RCC 7860 (cell line): ENCODE measurements at places on chromosomes 7 and 10.

DNA sequence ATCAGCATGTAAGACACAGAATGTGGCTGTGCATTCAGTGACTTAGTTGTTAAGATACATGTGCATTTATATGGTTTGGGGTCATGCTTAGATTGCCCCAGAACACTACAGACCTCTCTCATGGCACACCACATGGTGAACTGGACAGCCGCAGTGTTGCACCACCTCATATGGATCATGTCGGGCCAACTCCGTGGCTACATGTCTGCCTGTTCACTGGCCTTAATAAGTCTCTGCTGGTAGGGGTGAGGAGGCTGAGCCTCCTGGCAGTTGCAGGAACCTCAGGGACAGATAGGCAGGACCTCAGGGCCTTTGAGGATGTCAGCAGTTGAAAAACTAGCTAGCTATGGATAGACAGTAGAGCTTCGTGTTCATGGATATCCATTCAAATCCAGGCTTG lies 751.0 kb downstream of the GRID1 start:
- no peak for DNase-seq

GRCh38 chr7:94577357-94577756 lies 67.7 kb downstream of the CASD1 start:
- no peak for DNase-seq

- DNase-seq: peak; percentile 15
Measured at GRCh38 chr7:28773423-28774145, 184.5 kb downstream of the TRIL start.

DNA sequence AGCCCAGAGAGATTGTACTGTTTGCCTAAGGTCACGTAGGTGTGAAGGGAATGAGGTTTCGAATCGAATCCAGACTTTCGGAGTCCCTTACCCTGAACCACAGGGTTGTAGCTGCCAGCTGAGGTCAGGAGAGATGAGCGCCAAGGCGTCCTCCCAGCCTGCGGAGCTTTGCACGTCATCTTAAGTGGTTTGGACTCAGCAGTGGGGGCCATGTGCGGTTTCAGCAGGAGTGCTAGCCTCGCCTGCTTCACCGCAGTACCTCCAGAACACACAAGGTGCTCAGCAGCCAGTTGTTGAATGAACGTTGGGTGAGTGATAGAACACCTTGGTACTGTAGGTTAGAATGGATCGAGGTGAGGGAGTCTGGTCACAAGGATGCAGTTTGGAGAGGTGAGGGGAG lies 74.9 kb upstream of the PPIF start:
- DNase-seq: no peak

DNA sequence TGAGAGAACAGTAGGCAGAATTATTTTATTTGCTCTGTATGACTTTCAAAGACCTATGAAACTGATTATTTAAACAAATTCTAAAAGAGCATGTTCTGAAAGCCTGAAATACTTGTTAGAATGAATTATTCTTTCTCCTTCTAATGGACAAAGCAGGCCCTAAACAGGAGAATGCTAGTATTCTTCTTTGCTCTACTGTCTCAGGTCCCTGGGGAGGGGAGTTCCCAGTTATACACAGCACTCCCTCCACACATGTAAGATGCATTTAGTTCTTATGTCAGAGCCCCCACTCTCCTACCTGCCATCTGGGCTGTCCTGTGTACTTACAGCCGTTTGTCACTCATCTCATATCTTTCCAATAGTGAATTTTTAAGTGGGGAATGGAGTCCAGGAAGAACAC lies 633.5 kb upstream of the ANKRD30A start:
- no peak for DNase-seq

DNA sequence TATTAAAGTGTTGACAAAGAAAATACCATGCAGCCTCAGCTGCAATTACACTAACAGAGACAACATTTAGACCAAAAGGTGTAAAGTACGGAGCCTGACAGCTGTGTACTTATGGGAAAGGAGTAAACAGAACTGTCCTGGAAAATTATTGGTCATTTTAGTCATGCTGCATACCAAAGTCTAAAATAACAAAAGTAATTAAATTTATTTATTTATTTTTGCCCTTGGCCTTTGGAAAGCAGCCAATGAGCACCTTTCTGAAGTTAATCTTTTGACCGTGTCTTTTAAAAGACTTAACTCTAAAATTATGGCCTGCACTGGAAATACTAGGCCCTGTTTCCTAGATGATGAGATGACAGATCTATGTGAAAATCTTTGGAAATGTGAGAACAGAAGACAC lies 597.6 kb downstream of the NXPH1 start:
- no peak for DNase-seq

DNA sequence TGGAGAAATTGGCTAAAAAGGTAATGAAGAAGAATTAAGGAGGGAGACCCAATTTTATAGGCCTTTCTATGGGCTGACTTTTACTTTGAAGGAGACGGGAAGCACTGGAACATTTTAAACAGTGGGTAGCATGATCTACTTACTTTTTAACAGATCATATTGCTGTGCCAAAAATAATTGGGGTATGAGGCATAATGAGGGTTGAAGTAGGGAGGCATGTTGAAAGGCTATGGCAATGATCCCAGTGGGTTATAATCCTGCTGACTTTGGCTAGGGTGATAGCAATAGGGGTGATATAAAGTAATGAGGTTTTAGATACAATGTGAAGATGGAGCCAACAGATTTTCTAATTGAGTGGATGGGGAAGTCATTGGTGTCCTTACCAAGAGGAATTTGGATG lies 73.2 kb downstream of the GPR37 start:
- no peak for DNase-seq

DNA sequence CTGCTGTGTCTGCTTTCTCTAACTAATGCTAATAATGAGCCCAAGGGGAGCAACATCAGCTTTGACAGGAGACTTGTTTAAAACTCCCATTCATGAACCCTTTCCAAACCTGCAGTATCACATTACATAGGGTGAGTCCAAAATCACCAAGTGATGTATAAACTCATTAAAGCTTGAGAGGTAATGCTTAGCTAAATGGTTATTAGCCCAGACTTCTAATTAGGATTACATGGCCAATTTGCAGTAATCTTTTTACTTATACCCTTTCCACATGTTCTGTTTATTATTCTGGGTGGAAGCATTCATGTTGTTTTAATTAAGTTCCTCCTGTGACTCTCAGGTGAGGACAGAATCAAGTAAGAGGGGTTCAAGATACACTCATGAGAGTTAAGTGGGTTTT lies 17.5 kb downstream of the ZNF138 start:
- no peak for DNase-seq

DNA sequence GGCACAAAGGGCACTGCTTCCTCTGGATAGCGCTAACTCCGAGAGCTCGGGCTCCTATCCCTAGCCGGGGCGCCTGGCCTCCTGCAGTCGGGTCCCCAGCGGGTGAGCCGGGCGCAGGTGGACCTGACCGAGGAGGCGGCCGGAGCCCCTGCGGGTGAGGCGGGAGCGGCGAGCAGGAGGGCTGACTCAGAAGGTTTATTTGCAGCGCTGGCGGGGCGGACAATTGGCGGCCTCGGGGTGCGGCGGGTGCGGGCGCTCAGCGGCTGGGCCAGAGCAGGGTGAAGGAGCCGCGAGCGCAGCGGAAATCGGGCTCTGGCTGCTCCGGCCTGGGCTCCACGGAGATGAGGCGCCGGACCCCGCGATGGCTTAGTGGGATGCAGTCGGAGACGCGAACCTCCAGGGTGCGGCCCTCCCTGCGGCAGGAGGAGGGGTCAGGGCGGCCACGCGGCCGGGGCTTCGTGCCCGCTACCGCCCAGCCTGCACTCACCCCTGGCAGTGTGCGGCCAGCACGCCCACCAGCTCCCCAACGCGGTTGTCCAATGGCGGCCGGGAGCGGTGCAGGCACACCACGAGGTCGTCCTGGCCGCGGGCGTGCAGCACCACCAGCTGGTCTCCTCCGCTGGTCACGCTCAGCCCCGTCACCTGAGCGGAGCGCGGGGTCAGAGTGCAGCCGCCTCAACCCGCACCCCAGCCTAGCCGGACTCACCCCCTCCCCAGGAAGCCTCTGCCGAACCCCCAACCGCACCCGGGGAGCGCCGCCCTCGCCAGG lies 16.1 kb downstream of the MYO1G start:
- no peak for DNase-seq

GRCh38 chr7:104859754-104860426 lies 154.1 kb upstream of the KMT2E start:
- no peak for DNase-seq

DNA sequence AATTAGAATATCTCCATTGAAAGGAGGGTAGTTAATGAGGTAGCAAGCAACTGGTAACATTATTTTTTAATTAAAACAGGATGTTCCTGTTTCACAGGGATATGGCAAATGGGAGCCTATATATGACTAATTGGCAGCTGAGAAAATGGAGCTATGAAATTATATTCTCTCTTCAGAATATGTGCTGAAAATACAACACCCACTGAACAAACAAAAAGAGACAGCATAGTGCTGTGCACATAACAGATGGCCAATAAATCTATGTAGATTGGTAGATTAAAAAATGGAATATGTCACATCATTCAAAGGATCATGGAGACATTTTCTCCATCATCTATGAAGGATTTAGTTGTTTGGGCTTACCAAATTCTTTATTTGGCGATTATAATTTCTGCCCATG lies 362.0 kb downstream of the GPR37 start:
- no peak for DNase-seq

DNA sequence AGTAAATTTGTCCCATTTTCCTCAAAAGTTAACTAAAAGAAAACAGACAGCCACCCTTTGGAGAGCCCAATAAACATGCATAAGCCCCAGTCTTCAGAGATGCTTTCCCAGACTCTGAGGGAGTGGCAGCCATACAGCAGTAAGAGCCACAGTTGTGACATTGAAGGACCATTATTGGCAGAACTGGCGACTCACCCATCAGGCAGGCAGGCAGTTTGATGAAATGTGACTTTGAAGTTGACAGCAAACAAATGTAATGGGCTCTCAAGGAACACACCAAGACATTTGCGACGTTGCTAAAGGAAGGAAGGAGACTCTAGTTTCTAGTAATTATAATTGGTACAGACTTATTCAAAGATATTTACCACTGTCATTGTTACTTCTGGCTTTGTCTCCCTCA lies 287.5 kb upstream of the PHYHIPL start:
- DNase-seq: no peak

DNA sequence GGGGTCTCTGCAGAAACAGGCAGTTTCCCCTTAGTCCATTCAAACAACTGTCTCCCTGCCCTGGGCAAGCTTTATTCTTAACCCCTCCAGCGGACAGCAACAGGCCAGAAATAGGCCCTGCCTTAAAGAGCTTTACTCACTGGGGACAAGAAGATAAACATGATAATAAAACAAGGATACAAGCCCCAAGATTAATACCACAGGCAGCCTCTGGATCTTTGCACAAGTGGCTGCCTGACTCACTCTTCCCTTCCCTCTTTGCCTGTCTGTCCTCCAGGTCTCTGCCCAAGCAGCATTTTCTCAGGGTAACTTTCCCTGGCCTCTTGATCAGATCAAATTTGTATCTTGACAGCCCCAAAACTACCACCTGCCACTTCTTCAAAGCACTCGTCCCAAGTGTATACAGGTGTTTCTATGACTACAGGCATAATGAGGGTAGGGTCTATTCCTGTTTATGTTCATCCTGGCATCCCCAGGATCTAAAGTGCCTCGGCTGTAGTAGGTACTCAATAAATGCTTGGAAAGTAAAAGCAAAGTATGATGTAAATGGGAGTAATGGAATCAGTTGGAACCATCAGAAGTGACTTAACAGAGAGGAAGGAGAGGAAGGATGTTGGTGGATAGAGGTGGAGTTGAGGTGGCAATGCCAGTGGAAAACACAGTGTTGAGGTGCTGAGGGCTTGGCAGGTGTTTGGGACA lies 7.0 kb upstream of the CAMK2G start:
- DNase-seq: no peak
